ENCODE measurements at places on chromosomes 6 and 20.

DNA sequence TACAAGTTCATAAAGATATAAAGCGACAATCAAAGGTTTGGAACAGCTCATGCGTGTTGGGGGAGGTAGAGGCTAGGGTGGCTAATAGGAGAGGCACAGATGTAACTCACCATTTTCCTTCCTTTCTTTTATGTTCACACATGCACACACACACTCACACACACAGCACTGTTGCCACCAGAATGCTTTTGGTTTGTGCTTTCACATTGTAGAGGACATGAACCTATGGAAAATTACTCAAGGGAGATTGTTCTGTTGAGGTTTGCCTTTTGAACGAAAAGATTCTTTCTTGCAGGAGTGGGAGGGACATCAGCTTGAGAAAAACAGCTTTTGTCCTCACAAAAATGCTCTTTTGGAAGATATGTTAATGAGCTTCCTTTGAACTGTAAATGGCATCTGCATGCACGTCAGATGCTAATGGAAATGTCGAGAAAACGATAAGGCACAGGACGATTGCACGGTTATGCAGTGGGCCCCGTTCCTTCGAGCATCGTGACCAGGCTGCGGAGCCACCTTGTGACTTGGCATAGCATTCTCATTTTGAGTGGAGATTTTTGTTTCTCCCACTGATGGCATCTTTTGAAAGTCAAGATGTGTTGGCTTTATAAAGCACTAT, 724.1 kb downstream of the KIF16B start:
- no peak for DNase-seq

GRCh38 chr6:393391-394221, 2.1 kb downstream of the IRF4 start:
- peak; percentile 27 for DNase-seq

DNA sequence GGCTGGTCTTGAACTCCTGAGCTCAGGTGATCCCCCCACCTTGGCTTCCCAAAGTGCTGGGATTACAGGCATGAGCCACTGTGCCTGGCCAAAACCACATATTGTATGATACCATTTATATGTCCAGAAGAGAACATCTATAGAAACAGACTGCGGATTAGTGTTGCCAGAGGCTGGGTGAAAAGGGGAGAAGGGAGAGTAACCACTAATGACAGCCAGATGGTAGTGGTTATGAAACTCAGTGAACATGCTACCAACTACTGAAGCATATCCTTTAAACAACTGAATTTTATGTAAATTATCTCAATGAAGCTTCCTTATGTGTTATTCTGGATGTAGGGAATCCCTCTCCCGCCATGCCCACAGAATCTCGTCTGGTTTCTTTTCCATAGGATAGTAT, 15.7 kb downstream of the SLC23A2 start:
- no peak for DNase-seq

DNA sequence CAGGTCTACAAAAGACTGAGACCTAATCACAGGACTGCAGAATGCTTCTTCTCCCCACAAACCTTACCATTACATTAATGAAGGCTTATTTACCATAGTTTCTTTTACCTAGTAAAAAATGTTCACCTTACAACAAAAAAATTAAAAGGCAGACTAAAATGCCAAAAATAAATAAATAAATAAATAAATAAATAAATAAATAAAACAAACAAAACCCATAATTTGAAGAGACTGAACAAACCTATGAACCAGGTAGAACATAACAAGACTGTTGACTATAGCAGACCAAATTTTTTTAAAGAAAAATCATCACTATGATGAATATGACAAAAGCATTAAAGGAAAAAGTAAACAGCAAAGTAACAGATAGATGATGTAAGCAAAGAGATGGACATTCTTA, 946.3 kb downstream of the EPHA7 start:
- no peak for DNase-seq

DNA sequence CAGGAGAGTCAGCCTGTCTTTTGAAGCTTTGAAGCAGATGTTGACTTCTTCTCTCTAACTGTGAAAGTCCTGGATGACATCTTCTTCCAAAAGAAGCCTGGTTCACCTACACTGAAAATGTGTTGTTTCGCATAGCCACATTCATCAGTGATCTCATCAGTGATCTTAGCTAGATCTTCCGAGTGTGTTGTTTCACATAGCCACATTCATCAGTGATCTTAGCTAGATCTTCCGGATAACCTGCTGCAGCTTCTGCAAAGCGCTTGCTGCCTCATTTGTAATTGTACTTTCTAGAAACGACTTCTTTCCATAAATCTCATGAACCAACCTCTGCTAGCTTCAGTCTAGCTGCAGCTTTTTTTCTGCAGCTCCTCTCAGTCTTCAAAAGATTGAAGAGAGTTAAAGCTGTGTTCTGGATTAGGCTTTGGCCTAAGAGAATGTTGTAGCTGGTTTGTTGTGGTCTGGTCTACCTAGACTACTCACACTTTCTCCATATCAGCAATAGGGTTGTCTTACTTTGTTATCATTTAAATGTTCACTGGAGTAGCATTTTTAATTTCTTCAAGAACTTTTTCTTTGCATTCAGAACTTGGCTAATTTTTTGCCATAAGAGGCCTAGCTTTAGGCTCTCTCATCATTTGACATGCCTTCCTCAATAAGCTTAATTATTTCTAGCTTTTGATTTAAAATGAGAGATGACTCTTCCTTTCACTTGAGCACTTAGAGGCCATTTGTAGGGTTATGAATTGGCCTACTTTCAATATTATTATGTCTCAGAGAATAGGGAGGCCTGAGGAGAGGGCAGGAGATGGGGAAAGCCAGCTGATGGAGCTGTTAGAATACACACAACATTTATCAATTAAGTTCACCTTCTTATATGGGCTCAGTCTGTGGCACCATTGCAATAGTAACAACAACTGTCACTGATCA, 48.7 kb upstream of the EXOC2 start:
- DNase-seq = no peak

DNA sequence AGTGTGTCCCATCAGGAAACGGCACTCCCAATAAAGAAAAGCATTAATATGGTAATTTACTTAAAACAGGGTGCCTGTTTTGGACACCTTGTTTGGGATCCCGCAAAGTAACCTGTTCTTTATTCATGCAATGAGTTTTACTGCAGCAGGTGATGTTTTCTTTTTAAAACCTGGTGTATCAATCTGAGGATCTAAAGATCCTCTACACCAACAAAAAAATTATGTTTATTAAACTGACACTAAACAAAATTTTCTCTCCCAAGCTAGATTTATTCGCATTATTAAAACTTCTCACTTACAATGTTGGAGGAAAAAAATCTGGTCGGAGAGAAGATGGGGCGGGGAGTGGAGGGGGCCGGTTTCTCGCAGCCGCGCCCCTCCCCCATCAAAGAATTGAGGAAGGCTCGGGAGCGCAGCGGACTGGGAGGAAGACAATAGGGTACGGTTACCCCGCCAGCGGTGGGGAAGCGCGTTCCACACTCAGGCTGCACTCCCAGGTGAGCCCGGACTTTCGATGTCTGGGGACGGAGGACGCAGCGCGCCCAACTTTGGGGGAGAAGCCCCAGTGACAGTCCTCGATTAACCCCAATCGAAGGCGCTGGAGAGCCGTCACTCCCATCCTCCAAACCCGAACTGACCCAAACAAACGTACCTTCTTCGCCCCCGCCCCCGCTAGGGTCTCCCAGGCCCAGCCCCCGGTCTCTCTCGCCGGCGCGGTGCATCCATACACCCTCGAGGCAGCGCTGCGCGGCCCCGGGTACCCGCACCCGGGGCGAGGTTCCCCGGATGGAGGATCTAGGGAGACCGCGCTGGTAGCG, 1.3 kb downstream of the CD24 start:
- peak; percentile 61 for DNase-seq

GRCh38 chr6:106684011-106684410, 54.6 kb downstream of the QRSL1 start:
- no peak for DNase-seq

DNA sequence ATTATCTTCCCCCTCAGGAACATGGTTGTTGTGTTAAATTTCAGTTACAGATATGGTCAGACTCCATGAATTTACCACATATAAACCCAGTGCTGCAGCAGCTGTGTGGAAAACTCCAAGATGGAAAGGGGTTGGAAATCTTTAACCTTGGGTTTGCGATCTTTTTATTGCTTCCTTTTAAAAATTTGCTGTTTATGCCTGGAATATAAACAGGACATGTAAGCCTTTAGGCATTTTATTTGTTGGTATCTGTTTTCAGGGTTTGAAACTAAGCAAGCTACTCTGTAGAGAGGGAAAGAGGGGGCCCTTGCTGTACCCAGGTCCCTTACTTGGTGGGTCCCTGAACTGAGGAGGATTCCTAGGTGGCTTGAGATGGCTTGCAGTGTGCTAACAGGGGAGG, 778 bp downstream of the PKIG start:
- DNase-seq = no peak

- no peak for DNase-seq
Measured at GRCh38 chr6:156703719-156704118, 73.5 kb upstream of the ARID1B start.
